ENCODE measurements at places on chromosomes 3 and 15.

DNA sequence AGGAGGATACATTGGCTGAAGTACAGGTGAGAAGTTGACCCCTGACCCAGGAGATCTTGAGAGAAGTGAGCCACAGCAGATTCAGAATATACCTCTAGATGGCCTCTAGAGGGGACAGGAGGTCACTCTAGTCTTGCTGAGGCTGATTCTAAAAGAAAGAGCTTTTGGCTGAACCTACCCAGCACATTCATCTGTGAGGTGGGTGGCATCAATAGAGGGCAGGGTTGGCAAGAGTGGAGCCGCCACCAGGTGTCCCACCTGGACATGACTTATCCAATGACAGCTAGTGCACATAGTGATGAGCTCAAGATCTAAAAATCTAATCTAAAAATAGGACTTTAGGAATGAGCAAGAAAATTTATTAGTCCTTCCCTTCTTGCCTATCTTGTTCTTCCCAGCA is 51.6 kb downstream of the CYP19A1 start:
- DNase-seq, result no peak

DNA sequence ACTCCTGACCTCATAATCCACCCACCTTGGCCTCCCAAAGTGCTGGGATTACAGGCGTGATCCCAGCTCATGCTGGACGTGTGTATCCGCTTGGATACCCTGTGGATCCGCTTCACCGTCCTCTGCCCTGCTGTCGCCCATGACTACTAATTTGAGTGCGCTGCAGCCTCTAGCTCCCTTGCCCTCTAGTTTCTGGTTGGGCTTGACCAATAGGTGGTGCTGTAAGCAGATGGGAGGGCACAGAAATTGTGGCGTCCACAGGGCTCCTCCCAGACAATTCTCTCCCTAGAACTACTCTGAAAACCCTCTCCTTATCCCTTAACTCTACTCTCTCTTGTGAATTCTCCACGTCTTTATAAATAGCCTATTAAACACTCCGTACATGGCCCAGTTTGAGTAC is 36.2 kb downstream of the ZPLD1 start:
- DNase-seq, result peak; percentile 3

DNA sequence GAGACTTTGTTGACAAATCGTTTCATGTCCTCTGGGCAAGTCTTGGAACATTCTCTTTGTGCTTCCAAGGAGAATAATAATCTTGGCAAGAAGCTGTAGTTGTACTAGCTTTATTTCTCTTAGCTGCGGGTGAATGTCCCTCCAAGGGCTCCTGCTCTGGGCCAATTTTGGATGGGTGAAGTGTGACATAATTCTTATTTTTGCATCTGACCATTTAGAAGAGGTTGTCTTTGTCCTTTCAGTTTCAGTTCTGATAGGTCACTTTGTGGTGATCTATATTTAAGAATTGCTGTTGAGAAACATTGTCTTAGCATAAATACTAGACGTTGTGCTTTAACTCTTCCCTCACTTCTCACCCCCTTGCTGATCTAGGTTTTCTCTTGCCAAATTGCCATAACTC is 164.8 kb upstream of the RORA start:
- DNase-seq, result no peak

GRCh38 chr3:111712294-111713167 is 117.4 kb upstream of the ZBED2 start:
- DNase-seq, result no peak

DNA sequence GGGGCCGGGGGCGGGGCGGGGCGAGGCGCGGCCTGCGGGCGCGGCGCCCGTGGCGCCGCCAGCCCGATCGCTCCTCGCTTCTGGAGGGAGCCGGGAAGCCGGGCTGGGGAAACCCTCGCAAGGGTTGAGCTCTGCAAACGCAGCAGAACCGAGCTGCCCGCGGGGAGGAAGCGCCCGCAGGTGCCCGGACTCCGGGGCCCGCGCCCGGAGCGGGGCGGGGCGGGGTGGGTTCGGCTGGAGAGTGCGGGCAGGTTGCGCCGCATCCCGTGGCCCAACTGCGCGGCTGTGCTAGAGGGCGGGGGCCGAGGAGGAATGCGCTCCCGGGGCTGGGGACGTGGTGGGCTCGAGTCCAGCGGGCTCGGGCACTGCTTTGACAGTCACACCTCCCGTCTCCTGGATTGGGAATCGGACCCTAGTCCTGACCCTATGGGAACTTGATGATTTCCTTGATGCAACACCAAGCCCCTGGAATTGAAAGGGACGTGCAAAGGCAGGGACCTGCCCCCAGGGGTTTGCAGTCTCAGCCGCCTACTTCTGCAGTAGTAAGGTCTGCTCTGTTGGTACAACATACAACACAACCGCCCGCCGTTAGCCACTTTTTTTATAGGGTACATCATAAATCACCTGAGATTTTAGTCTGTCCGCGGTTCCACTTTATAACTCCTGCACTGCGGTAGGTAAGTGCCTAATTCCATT is 34.3 kb downstream of the ZBTB38 start:
- no peak for DNase-seq

DNA sequence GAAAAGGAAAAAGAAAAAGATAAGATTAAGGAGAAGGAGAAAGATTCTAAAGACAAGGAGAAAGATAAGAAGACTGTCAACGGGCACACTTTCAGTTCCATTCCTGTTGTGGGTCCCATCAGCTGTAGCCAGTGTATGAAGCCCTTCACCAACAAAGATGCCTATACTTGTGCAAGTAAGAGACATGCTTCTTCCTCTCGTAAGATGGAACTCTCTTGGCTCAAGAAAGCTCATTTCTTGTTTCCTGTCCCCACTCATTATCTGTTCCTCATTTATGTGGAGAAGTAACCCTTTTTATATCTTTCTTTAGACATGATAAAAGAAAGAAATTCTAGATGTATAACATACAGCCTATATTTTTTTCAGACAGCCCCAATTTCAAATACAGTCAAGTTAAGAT is 101.4 kb downstream of the KLHL25 start:
- no peak for DNase-seq

DNA sequence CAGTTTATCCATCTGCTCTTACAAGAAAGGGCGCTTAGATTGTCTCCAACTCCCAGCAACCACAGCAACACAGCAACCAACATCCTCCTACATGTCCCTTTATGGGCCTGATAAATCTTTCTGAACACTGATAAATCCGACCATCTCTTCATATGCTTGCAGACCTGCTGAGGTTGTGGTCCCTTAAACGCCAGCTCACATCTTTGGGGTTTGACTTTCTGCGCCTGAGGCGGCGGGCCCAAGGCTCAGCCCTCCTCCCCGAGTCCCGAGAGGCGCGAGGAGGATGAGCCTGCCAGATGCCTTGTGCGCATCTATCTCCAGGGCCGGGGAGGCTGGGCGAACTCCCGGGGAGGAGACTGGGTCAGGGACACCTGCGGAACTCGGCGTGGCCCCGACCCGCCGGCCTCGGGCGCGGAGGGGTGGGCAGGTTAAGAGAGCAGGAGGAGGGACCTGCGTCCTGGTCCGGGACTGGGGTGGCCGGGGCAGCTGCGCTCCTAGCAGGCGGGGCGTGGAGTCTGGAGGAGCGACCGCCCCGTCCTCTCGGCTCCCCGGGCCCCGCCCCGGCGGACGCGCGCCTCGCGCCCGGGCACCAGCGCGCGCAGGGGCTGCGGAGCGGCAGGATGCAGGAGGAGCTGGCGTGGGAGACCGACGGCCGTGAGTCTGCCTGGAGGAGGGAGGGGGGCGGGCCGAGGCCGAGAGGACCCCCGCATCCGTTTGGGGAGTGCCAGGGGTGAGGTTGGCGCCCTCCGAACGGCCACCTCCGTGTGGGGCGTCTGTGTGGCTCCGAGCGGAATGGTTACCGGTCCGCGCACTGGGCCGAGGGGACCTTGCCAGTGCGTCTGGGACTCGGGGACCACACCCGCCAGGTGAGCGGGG is at the start of gene ANKDD1A:
ANKDD1A (plus strand) TSS at position 592 of the 876 bp plus-strand sequence; CDS start at position 621, 29 bp downstream.
- DNase-seq, result no peak

DNA sequence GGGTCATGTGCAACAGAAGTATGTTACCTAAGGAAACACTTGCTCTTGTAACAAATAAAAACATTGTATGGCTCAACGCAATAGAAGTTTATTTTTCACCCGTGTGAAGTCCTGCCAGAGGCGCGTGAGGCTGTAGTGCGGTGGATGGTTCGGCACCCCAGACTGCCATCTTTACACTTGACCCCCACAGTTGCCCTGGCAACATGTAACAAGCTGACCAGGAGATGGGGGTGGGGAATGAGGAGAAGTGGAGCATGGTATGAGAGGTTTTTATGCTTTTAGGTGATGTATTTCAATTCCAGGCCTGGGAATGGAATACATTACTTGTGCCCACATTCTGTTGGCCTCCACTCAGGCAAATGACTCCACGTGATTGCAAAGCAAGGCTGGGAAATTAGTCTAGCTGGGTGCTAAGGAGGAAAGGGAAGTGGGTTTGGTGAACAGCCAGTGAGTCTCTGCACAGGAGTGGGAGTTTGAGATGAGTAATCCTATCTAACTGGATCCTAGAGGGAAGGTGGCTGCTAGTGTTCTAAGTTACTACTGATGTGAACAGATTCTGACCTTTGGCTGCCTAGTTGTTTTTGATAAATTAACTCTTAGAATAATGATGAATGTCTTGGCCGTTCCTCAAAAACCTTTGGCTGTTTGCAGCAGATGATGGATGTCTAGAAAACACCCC is 33.8 kb upstream of the GREM1 start:
- no peak for DNase-seq

DNA sequence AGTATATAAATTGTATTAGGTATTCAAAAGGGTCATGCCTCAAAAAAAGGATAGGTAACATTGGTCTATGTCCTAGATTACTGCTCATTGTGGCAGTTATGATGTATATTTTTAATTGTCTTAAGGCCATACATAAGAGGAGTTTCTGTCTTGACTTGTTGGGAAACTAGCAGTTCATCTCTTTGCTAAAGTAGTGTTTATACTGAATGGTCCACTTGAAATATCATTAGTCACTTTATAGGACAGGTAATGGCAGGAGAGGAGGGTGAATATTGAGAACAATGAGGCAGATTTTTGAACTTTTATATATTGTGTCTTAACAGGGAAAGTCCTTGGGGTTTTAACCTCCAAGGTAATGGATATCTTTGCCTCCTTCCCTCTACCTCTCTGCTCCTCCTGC is 58.4 kb downstream of the TP63 start:
- DNase-seq, result no peak

DNA sequence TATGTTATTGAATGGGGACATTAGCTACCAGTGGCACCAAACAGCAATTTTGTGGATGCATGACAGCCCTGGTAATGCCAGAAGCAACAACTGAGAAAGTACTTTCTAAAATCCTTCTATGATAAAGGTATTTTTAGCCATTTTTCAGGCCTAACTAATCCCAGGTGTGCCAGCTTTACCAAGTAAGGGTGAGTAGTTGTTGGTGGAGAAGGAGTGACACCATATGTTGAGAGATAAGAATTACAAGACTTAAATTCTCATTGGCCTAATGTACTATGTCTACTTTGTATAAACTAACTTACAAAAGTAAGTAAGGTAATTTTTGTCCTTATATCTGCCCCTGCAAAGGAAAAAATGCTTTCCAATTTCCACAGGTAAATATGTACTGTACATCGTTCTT is 4.1 kb upstream of the COX17 start:
- peak; percentile 23 for DNase-seq

DNA sequence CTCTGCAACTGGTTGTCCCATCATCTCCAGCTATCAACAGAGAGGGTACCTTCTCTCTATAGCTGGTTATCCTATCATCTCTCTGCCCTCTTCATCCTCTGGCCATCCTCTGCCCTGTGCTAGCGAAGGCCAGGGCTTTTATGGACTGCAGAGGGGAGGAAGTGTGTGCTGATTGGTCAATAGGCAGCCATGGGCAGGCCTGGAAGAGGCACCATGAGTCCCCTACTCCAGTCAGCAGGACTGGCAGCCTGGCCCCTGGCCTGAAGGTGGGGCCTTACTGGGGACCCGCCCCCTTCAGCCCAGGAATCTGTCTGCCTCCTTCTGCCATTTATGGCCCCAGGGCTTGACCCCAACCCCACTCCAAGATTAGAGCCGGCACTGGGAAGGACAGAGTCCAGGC is 10.4 kb upstream of the TRIM59 start:
- no peak for DNase-seq

- no peak for DNase-seq
Observed at GRCh38 chr3:2993736-2994135, 116.4 kb downstream of the IL5RA start.

DNA sequence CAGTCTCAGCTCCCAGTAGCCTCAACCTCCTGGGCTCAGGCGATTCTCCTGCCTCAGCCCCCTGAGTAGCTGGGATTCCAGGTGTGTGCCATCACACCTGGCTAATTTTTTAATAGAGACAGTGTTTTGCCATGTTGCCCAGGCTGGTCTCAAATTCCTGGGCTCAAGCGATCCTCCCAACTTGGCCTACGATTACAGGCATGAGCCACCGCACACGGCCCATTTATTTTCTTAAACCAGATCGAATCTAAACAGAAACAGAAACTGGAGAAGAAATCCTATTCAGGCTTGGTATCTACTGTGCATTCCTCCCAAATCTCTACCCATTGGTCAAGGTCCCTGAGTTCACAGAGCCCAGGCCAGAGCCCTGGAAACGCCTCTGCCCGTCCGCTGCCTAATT is 74.2 kb downstream of the PGPEP1L start:
- DNase-seq, result no peak

GRCh38 chr15:76998663-76999285 is 3.8 kb downstream of the PSTPIP1 start:
- no peak for DNase-seq

- DNase-seq, result no peak
Observed at GRCh38 chr3:59290358-59290757, 240.5 kb upstream of the CFAP20DC start.

DNA sequence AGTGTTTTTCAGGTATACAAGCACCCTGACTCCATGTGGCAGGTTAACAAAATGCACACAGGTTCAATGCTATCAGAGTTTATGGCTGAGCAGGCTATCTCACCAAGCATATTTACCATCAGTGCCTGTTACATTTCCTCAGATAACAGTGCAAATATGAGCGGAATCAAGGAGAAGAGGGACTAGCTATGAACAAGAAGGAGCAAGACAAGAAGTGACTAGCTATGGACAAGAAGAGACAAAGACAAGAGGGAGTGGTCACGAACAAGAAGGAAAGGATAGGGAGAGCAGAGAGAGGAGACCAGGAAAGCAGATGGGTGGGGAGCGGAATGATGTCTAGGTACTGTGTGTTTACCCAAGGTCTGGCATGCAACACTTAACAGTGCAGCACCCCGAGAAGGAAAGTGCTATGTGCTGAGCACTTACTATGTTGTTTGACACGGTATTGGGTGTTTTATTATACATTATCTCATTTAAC is 8.6 kb downstream of the ILDR1 start:
- no peak for DNase-seq

DNA sequence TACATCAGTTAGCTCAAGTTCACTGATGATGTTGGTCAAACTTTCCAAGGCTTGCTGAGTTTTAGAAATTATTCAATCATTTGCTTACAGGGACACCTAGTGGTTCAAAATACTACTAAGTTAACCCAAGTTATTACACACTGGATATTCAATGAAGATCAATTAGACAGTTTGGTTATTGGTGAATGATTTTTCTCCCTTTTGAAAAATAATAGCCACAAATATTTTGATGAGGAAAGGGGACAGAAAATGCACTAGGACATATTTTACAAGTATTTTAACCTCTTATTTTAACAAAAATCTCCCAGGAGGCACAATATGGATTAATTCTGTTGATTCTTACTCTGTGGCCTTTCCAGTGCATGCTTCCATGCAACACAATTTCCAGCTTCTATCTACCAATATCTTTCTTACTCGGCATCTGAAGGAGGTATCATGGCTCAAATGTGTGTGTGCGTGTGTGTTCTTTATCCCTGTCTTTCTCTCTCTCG is 20.1 kb upstream of the GOLGA6L2 start:
- DNase-seq, result no peak
